Caco-2 (cell line): ENCODE measurements at places on chromosomes 3 and 15. TPM values are rescaled to one million over a fixed set of nuclear protein-coding genes. Genes with fewer than 3 reads are reported as not detected.

ZNF80 gene
- total RNA-seq: not detected in 2 replicates

ROPN1 gene
- total RNA-seq: not detected in 2 replicates

SV2B gene
- not detected in 2 replicates for total RNA-seq

MEX3B gene
- 0.28 and 0.34 TPM in 2 replicates for total RNA-seq

ITPKA gene
- total RNA-seq: 16.2 and 18.1 TPM in 2 replicates

KAT2B gene
- total RNA-seq: 8.1 and 9.8 TPM in 2 replicates

PLA2G4B gene
- total RNA-seq: 5.8 and 6.0 TPM in 2 replicates

- H3K4me3 ChIP-seq: no peak overlapping the region
- peak; percentile 84 for DNase-seq
Observed at GRCh38 chr15:60379525-60380274, 18.1 kb downstream of the ANXA2 start.

DNA sequence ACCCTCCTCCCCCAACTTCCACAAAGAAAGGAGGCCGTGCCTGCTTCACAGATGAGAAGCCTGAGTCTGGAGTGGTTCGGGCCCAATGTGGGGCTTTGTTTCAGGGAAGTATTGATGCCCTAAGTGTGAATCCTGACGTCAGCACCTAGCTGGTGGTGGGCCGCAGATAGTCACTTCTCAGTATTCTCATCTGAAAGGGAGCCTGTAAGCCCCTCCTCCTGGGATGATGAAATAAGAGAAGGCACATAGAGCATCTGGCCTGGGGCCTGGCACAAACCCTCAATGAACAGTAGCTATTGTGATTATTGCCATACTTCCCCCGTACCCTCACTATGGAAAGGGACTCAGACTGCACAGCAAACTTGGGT lies 24.8 kb downstream of the LINGO1 start:
- DNase-seq: no peak
- H3K4me3 ChIP-seq: no peak overlapping the region
- no peak overlapping the region for H3K27ac ChIP-seq
- no peaks in the 10 kb centered on the region for H3K27me3 ChIP-seq
- H3K4me1 ChIP-seq: no peaks in the 10 kb centered on the region
- no peaks in the 10 kb centered on the region for H3K36me3 ChIP-seq

DNA sequence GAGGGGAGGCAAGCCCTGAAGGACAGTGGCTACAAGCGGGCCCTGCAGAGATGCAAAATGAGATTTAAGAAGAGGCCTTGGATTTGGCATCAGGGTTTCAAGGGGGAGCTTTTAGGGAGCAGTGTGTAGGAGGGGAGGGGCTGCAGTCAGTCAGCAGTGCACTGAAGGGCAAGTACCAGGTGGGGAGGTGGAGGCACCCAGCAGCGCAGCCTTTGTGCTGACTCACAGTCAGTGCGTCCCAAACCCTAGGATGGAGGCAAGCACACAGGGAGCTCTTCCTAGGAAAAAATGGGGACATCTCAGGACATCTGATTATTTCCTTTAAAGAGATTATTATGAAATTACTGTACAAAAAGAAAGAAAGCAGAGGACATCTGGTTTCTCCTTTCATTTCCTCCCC lies 80.0 kb downstream of the AAGAB start:
- H3K36me3 ChIP-seq: no peaks in the 10 kb centered on the region; the same call in none of the 2 replicates
- no peak overlapping the region for H3K4me3 ChIP-seq
- no peak for DNase-seq
- peaks cover 42% of the 10 kb centered on the region for H3K4me1 ChIP-seq
- H3K27me3 ChIP-seq: no peaks in the 10 kb centered on the region

- no peaks in the 10 kb centered on the region; the same call in 1 of the 2 replicates for H3K36me3 ChIP-seq
- no peak overlapping the region for H3K4me3 ChIP-seq
- peaks cover 9% of the 10 kb centered on the region for H3K4me1 ChIP-seq
- no peak overlapping the region for H3K27ac ChIP-seq
- DNase-seq: no peak
- no peaks in the 10 kb centered on the region for H3K27me3 ChIP-seq
Observed at GRCh38 chr3:184373422-184373821, 4.6 kb downstream of the THPO start.

DNA sequence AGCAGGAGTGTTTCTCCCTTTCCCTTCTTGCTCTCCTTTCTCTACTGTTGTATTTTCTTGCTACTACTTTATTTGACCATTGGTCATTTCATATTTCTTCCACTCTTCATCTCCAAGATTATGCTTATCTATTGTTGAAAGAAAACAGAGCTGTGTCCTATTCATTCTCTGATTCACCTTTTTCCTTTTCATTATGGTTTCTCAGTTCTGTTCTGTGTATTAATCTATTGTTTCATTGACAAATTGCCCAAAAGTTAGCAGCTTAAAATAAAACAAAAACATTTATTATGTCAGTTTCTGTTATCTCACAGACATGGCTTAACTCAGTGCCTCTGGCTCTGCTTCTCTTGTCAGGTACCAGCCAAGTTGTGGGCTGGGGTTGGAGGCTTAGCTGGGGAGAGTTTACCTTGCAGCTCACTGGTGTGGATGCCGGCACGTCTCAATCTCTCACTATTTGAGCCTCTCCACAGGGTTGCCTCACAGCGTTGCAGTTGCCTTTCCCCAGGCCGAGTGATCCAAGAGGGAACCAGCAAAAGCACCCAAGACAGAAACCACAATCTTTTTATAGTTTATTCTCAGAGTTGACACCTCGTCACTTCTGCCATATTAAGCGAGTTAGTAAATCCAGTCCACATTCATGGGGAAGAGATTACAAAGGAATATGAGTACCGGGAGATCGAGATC lies 36.9 kb upstream of the FILIP1L start:
- H3K36me3 ChIP-seq: no peaks in the 10 kb centered on the region
- H3K4me1 ChIP-seq: no peaks in the 10 kb centered on the region
- no peaks in the 10 kb centered on the region for H3K27me3 ChIP-seq
- H3K4me3 ChIP-seq: no peak overlapping the region

DNA sequence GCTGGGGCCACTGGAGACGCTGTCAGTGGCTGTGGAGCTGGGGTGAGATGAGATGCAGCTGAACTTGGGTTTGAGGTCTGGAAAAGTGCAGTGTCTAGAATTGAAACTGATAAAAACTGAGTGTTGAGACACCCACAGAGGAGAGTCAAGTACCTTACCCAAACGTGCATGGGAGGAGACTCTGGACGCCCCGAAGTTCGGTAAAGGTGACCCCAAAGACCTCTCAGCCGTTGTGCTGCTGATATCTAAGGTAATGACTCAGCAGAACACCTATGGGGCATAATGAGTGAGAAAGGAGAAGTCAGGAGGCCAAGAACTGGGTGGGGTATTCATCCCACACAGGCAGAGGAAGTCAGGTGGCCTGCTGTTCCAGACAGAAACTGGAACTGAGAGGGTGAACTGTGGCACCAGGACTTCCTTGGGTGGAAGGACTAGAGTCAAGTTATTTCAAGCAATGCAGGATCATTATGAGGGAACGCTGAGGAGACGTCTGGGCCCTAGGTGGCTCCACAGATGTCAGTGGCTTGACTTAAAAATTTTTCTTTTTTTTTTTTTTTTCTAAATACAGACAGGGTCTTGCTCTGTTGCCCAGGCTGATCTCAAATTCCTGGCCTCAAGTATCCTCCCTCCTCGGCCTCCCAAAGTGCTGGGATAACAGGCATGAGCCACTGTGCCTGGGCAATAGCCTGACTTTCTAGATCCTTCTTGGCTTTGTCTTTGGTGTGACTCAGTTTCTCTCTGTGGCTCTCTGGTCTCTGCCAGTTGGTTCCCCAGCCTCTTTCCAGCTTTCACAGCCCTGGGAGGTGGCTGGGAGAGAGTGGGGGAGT lies 67.6 kb upstream of the GCNT3 start:
- no peak overlapping the region for H3K27ac ChIP-seq
- H3K4me1 ChIP-seq: peaks cover under 1% of the 10 kb centered on the region; the same call in 1 of the 2 replicates
- DNase-seq: no peak
- no peaks in the 10 kb centered on the region for H3K36me3 ChIP-seq

- H3K36me3 ChIP-seq: no peaks in the 10 kb centered on the region
- H3K27ac ChIP-seq: no peak overlapping the region
- 0 out of 2 replicates have a peak, but pooled peaks cover 8% of the 10 kb centered on the region for H3K4me1 ChIP-seq
- H3K4me3 ChIP-seq: no peak overlapping the region
- no peaks in the 10 kb centered on the region; the same call in 1 of the 2 replicates for H3K27me3 ChIP-seq
Observed at GRCh38 chr3:9136746-9137465, 112.5 kb downstream of the SRGAP3 start.

GRCh38 chr3:179068779-179069530 lies 2.7 kb downstream of the ZMAT3 start:
- no peak overlapping the region for H3K27ac ChIP-seq
- H3K27me3 ChIP-seq: no peaks in the 10 kb centered on the region
- peak; percentile 59 for DNase-seq
- no peak overlapping the region for H3K4me3 ChIP-seq

GRCh38 chr3:116473602-116474001 lies 28.3 kb upstream of the LSAMP start:
- no peak overlapping the region for H3K4me3 ChIP-seq
- DNase-seq: no peak
- no peak overlapping the region for H3K27ac ChIP-seq
- H3K36me3 ChIP-seq: no peaks in the 10 kb centered on the region
